ENCODE measurements at places on chromosomes 7 and 10.

DNA sequence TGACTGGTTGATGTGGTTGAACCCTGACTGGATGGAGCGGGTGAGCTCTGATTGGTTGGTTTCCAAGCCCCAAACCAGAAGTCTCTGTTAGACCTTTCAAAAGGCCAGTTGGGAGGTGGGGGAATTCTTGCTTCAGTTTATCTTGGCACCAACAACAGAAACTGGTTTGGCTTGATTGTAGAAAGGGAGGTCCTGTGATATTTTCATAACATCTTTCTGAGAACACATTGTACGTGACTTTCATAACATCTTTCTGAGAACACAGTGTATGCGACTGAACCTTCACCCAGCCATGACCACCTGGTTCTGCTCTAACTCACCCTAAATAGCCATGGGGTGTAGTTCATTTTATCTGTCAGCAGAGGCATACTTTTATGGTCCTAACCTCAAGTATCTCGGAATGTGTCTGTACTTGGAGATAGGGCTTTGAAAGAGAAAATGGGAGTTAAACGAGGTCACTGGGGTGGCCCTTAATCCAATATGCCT, 88.3 kb downstream of the GALNT17 start:
- no peak for DNase-seq

GRCh38 chr10:124508070-124508667, 46.5 kb downstream of the LHPP start:
- no peak for DNase-seq

- no peak for DNase-seq
Observed at GRCh38 chr10:79053481-79054202, 15.1 kb upstream of the ZMIZ1 start.

GRCh38 chr10:103740611-103741010, 114.8 kb downstream of the SH3PXD2A start:
- DNase-seq, result no peak

DNA sequence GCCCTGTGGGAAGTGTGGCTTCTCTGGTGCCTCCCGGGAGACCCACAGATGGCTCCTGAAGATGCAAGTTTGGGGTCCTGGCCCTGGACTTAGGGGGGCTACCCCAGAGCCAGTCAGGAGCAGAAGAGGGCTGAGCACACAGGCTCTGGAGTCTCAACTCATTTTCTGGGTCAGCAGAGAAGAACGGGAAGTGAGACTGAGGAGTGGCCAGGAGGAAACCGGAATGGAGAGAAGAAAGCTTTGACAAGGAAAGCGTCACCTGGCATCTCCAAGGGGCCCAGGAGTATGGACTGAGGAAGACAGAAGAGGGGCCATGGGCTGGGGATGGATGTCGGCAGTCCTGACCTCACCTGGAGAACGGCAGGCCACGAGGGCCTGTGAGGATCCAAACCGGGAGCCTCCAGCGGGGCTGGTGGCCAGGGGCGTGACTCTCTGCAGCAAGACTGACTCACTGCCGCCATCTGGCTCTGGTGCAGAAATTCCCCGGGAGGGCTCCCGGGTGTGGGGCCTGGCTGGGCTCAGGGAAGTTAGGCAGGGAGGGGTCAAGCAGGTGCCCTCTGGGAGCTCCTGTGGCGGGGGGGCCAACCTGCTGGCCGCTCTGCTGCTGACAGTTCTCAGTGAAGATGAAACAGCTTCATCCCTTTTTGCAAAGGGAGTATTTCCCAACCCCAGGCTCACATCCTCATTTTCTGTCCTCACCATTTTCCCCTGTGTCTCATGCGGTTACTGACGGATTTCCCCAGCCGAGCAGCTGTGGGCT, 23.6 kb downstream of the DAGLB start:
- no peak for DNase-seq

DNA sequence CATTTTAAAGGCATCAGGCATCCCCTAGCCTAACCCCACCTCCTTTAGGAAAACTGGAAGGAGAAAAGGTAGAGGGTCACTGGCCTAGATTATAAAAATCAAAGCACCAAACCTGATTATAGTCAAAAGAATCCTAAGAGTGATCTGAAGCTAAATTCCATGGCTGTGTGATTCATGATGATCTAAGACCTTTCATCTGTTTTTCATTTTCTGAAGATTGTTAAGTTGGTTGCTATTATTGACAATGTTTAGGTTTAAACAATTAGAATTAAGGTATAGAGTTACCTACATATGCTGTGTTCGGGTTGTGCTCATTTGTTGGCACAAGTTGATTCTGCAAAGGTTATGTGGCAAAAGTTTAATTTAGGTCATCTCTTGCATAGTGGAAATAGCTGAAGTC, 148.7 kb downstream of the BICC1 start:
- no peak for DNase-seq

DNA sequence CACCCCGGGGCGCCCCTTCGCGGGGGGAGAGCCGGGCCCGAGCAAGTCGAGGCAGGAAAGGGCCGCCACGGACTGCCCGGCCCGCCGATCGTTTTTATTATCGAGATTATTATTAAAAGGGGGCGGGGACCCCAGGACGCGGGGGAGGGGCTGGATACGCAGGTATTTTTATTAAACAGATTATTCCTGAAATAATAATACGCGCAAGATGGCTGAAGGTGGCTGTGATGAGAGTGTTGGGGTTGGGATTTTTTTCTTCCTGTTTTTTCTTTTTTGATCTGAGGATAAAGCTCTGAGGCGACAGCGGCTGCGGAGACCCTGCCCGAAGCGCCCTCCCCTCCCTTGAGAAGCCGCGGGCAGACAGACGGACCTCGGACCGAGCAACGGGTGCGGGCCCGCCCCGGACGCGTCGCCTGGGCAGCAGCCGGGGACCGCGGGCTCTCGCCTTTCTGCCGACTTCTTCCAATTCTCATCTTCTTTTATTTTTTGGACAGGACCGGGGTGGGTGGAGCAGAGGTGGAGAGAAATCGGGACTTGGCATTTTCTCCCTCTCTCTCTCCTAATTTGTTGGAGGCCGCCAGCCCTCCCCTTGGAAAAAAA, 1.4 kb upstream of the TRIM8 start:
- DNase-seq, result peak; percentile 32

GRCh38 chr7:6111041-6111440, 79.9 kb downstream of the ANKRD61 start:
- no peak for DNase-seq

GRCh38 chr7:130405003-130405402, 24.7 kb downstream of the CPA1 start:
- DNase-seq, result no peak
